ENCODE measurements at places on chromosomes 4 and X.

GRCh38 chr4:40317916-40318658, 17.0 kb upstream of the CHRNA9 start:
- DNase-seq, result no peak

DNA sequence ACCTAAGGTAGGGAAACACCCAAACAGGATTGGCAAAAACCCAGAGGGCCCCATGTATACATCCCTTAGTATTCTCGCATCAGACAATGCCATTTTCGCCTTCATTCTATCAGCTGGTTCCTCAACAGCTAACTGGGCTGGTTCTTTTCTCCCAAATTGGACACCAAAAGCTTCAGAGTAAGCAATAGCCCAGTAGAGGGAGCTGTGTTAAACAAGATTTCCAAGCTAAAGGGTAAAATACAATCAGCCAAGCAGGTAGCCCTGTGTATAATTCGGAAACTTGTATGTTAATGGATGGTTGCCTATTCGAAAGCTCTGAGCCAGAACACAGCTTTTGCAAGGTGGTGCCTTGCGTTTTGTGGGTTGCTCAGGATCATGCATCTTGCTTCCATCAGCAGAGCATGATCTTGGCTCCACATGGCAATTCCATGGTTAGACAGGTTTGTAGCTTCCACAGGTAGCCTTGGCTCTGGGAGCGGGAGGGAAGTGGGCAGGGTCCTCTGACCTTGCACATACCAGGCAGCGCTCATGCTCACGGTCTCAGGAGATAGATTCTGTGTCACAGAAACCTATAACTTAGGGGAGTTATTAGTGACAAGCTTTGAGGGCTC, 115.2 kb upstream of the LNX1 start:
- DNase-seq, result no peak

DNA sequence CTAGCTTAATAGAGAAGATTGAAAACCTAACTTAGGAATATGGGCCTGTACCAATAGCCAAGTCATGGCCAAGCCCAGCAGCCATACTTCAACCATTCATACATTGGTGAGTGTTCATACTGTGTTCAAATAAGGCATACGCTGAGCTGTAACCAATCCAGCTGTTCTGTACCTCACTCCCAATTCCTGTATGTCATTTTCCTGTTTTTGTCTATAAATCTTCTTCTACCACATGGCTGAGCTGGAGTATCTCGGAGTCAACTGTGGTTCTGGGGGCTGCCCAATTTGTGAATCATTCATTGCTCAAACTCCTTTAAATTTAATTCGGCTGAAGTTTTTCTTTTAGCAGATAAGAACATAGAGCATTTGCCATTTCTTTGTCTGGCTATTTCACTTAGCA, 195.3 kb upstream of the ANKRD50 start:
- peak; percentile 80 for DNase-seq

DNA sequence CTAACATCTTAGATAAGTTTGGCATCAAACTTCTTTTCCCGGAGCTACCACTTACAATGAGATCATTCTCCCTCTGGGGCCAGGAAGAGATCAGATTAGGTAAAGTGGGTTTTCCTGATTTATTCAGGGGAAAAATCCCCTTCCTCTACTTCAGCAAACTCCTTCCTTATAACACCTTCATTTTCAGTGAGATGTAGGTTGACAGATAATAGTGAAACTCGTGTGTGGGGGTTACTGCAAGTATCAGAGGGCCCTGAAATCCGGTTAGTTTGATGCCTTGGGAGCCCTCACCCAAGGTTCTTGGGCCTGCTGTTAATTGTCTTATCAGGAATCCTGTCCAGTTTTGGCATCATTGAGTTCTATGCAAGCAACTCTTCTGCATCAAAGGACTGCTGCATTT, 10.8 kb downstream of the FTHL17 start:
- DNase-seq, result no peak

GRCh38 chr4:168705121-168705520, 208.3 kb downstream of the PALLD start:
- no peak for DNase-seq

DNA sequence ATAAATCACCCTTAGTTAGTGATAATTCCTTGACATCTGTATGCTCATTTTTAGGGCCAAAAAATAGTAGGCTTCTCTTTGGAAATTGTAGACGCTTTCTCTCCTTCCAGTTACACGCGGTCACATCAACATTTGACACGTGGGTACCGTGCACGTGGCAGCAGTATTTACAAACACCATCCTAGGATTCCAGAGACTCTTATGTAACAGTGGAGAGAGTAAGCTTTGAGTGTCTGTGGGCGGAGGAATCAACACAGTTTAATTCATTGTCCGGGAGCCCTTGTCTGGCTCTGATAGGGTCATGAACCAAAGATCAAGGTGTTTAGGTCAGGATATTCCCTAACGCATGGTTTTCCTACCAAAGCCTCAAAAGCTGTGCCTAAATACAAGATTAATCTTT, 12.2 kb downstream of the TET2 start:
- DNase-seq, result no peak

GRCh38 chr4:108581083-108581482, 39.3 kb upstream of the RPL34 start:
- DNase-seq, result no peak

- DNase-seq, result no peak
Observed at GRCh38 chr4:142265946-142266345, 580.2 kb downstream of the INPP4B start.

Data from fibroblast of skin of left quadriceps (primary cell).